A172 (cell line): ENCODE measurements at places on chromosomes 5 and 9.
A peak's percentile ranks its signal among the peaks of the same experiment; 100 is the strongest.

DNA sequence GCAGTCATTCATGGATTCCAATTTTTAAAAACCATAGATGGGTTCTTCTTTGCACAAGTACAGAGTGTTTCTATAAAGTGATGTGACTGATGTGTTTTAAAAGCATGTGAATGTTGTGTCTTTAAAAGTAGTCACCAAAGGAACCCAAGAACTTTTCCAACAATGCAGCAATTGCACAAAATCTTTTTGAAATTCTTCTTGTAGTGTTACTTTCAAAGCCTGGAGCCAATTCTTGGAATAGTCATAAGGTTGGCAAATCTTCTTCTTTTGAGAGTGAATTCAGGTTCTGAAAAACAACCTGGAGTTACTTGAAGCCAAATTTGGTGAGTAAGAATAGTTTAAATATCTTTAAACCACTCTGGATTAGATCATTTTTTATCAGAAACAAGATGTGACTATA, 10.5 kb downstream of the GRAMD2B start:
- DNase-seq: no peak

- DNase-seq: no peak
Observed at GRCh38 chr9:128153060-128153946, 4.0 kb downstream of the LCN2 start.

- DNase-seq: peak; percentile 51
Observed at GRCh38 chr9:86353655-86354010, 577 bp downstream of the TUT7 start.

GRCh38 chr5:112709416-112709815, 28.3 kb upstream of the APC start:
- DNase-seq: peak; percentile 29

DNA sequence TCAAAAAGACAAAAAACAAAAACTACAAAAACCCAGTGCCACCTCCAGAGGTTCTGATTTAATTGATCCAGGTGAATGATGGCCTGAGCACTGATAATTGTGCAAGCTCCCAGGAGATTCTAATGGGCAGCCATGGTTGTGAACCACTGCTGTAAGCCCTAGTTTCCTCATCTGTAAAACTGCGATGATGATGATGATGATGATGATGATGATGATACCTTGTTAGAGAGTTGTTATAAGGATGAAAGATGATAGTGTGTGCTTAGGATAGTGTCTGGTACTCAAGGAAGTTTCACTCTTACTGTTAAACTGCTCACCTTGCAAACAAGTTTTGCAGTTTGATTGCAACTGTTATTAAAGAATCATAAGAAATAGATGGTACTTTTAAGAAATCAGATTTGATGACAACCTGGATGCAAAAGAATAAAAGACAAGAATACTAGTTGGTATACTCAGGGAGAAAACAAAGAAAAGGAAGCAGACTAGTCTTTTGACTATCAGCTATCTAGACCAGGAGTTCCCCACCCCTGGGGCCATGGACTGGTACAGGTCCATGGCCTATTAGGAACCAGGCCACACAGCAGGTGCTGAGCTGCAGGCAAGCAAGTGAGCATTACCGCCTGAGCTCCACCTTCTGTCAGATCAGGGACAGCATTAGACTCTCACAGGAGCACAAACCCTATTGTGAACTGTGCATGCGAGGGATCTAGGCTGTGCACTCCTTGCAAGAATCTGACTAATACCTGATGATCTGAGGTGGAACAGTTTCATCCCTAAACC, 98.0 kb downstream of the OR2K2 start:
- no peak for DNase-seq

- no peak for DNase-seq
Observed at GRCh38 chr5:68407311-68408239, 192.0 kb downstream of the PIK3R1 start.

- DNase-seq: peak; percentile 2
Observed at GRCh38 chr9:3200331-3200774, 325.4 kb downstream of the RFX3 start.

- no peak for DNase-seq
Observed at GRCh38 chr5:142998316-142999020, 228.3 kb downstream of the ARHGAP26 start.

GRCh38 chr9:126334721-126335621, 8.3 kb downstream of the MVB12B start:
- no peak for DNase-seq

DNA sequence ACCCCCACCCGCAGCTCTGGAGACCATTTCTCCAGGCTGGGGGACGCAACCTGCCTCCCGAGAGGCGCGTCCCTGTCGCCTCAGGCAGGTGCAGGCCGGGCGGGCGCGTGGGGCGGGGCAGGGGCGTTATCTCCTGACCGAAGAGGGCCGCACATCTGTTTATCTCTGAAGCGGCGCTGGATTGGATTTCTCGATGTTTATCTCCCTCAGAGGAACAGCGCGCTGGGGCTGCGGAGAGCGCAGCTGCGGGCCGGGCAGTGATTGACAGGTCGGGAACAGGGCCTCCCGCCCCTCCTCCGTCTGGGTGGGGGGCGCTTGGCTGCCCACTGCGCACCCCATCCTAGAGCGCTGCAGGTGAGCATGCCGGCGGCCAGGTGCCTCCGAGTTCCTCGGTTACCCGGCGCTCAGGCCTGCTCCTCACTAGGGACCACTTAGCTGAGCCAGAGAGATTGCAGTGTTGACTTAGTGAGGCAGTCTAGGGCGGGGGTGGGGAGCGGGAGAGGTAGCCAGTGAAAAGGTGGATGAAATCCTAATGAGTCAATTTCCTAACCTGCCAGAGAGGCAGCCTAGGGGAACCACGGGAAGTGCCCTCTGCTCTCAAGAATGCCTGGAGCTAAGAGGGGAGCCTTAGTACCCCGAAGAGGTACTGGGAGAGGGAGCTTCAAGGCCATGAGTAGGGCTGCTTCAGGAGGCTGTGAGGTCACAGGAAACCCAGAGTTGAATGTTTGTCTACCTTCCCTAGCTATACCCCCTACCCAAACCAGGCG, 39.6 kb upstream of the TIFAB start:
- DNase-seq: peak; percentile 15

DNA sequence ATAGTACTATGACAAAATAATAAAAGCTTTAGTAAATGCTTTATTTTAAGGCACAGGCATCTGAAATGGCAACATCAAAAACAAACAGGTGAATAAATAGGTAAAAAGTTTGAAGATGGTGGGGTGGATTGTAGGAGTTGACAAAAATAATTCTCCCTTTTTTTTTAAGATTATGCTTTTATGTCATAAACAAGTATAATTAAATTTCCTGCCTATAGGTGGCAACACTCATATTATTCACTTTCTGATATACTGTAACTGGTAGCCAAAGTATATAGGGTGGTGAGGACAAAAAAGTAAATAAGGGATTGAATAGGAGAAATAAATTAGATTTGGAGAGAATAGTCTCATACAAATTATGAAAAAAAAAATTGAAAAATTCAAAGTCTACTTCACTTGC, 120.0 kb upstream of the ACOT12 start:
- DNase-seq: no peak

- no peak for DNase-seq
Observed at GRCh38 chr5:110413856-110414255, 312.6 kb downstream of the TMEM232 start.

GRCh38 chr5:36145311-36145710, 6.4 kb downstream of the LMBRD2 start:
- no peak for DNase-seq
